MV-4-11 (cell line): ENCODE measurements at places on chromosomes 2 and 18.
A peak's percentile ranks its signal among the peaks of the same experiment; 100 is the strongest.

GRCh38 chr18:67192535-67192934, 324.0 kb downstream of the DSEL start:
- no peak for DNase-seq

GRCh38 chr2:54956111-54956627, 94.1 kb downstream of the RTN4 start:
- peak; percentile 13 for DNase-seq

DNA sequence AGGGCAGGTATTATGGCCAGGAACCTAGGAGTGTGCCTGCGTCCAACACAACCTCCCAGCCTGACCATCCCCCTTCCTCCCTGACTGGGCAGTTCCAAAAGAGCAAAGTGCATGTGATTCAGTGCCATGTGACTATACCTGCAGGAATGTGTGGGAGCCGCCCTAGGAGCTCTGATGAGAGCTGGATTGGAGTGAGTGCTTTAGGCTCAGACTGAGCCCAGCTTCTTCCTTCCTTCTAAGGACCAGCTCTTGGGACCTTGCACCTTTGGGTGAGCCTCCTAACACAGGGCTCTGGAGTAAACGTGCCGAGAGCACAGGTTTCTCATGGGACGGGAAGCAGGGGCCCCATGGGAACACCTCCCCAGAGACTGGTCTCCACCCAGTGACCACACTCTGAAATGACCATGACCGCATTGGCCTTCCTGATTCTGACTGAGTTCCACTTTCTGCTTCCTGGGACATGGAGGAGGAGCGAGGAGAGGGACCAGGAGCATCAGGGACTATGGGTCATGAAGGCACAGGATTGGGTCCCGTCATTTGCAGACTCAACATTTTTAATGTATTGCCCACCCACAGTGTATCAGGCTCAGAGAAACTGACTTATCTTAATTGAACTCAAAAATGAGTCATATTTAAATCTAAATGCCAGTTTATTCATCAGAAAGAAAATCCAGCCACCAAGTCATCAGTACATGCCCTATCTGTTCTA, 87.8 kb upstream of the BCL2L11 start:
- no peak for DNase-seq

- no peak for DNase-seq
These were observed 2178.3 kb upstream of the PIK3C3 start for GRCh38 chr18:39776766-39777165.

- DNase-seq, result no peak
These were observed 1383.5 kb downstream of the DPP10 start for GRCh38 chr2:115825912-115826311.

DNA sequence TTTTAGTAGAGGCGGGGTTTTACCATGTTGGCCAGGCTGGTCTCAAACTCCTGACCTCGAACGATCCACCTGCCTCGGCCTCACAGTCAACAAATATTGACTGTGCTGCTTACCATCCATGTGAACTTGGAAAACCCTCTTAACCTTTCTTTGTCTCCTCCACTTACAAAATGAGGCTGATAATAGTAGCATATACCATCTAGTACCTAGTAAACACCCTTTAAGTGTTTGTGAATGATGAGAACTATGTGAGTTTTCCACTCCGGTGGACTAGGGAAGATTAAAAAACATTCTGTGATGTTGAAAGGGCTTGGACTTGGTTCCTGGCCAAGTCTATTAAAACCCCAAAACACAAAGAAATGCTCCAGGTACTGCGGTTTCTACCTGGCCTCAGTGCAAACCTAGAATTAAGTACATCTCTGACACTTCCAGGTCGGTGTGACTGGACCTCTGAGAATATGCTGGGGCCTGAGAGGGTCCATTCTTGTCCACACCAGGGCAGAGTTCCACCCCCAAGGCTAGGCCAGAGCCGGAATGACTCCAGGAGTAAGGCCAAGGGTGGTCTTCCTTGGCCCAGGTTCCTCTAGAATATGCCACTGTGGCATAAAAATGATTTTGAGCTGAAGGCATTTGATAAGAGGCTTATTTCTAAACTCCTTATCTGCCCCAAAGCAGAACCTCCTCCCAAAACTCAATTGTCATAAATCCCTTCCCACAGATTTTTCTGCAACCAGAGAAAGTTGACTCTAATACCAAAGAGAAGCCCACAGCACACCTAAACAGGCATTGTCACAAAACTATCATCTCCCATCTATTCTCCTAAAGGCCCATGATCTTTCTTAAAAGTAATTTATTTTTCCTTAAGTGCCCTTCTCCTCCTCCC, 217.5 kb downstream of the TGIF1 start:
- no peak for DNase-seq
